ENCODE measurements at places on chromosomes 1 and 21. TPM values are rescaled to one million over a fixed set of nuclear protein-coding genes. Genes with fewer than 3 reads are reported as not detected.

Gene TAGLN2
- 296 TPM for total RNA-seq

Gene TENT5C
- total RNA-seq, result 32.1 TPM

Gene TNNI3K
- total RNA-seq, result 0.72 TPM

- DNase-seq, result no peak
Measured at GRCh38 chr1:203481196-203481595, 5.6 kb downstream of the PRELP start.

GRCh38 chr1:243946946-243947345, 96.9 kb upstream of the AKT3 start:
- DNase-seq, result no peak

GRCh38 chr1:61332196-61332753, 249.9 kb downstream of the NFIA start:
- DNase-seq, result no peak

DNA sequence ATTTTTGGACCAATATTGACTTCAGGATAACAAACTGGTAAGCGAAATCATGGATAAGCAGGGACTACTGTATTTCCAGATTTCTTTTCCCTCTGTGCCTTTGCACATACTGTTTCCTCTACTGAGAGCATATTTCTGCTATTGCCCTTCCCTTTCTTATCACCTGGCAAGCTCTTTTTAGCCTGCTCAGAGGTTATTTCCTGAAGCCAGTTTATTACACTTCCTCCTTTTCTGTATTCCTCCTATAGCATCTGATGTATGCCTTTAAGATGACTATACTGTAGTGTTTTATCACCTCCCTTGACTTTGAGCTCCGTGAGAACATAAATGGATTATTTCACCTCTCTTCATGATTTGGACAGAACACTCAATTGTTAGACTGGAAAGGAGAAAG, 49.0 kb downstream of the MAGI3 start:
- no peak for DNase-seq

DNA sequence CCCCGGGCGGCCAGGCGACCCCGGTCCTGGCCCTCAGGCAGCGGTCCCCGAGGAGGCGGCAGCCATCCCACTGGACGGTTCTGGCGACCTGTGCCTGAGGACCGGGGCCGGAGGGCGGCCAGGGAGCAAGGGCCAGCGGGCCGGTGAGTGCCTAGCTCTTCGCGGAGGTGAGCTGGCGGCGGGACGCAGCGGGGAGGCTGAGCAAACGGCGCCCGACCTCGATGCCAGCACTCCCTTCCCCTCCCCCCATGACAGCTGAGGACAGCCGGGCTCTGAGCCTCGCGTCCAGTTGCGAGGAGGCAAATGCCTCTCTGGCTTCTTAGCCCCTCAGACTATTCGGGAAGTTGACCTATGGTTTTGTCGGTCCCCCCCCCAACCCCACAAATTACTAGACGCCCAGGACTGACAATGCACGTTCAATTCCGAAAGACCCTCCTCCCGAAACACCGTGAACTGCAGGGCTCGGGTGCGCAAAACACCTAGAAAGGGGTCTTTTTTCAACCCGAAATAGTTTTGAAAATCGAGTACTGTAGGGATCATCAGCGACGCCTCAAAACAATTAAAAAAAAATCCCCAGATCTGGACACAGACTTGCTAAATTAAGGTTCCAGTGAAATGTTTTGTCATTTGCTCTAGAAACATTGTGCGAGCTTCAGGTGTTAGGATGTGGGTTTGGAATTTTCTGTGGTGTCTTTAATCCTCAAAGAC, 8.3 kb downstream of the CDKN2C start:
- peak; percentile 79 for DNase-seq
